GM12891 (cell line): ENCODE measurements at places on chromosomes 13 and 19.

- DNase-seq: no peak
Observed at GRCh38 chr13:48235341-48236135, 2.5 kb downstream of the ITM2B start.

GRCh38 chr13:28585561-28585960 is 73.4 kb upstream of the POMP start:
- no peak for DNase-seq

DNA sequence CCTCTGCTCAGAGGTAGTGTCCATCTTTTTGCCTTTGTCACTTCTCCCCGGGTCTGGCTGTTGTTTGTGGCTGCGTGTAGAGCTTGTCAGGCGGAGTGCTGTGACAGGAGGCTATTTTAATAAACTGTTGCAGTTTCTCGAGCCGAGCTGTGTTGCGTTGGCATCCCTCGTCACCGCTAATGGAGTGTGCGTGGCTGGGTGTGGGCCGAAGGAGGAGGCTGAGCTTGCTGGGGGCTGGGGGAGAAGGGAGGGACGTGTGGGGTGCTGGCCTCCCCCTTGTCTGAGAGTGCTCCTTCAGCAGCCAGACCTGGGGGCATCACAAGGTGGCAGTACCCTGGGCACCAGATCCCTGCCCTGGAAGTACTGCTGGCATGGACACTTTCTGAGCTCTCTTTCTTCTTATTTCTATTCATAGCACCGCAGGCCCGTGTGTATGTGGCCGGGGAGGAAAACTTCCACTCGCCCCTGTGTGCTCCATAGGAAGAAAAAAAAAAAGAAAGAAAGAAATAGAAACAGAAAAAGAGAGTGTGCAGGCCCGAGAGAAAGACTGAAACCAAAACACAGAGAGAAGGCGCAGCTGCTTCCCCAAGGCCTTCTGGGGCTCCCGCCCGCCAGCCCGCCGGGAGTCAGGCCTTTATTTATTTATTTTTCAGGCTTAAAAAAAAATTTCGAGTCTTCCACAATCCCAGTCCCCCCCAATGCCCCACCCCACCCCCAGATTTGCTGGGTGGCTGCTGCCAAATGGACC is 27.0 kb downstream of the NFIX start:
- no peak for DNase-seq

- DNase-seq: no peak
Observed at GRCh38 chr13:33537676-33538075, 252.1 kb upstream of the STARD13 start.

GRCh38 chr13:60755380-60756163 is 358.6 kb downstream of the TDRD3 start:
- DNase-seq: no peak

DNA sequence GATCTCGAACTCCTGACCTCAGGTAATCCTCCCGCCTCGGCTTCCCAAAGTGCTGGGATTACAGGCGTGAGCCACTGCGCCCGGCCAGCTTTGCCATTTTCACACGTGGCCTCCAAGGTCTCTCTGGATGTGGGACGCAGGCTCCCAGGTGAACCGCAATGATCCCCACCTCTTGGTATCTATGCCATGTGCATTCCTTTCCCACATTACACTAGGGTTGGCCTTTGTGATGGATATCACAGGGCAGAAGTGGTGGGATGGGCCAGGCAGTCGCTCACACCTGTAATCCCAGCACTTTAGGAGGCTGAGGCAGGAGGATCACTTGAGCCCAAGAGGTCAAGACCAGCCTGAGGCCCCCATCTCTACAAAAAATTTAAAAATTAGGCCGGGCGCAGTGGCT is 22.4 kb downstream of the FGF21 start:
- DNase-seq: no peak

GRCh38 chr19:17680230-17680722 is 7.9 kb downstream of the UNC13A start:
- peak; percentile 76 for DNase-seq

DNA sequence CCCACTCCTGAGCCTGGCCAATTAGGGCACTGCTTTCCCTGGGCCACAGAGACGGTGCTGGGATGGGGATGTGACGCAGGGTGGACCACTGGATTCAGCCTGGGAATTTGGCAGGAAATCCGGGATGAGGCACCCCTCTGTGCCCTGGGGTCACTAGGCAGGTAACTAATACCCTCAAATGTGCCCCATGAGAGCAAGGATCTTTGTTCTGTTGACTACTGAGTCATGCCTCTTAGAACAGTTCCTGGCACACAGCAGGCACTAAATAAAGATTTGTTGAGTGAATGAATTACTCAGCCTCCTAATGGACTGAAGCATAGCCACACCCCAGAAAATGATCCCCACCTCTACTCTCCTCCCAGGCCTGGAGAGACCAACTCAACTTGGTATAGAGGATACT is 15.9 kb downstream of the OPA3 start:
- no peak for DNase-seq
